ENCODE measurements at places on chromosomes 5 and 9.

- peak; percentile 40 for DNase-seq
These were observed at the start of gene LCP2 for GRCh38 chr5:170297589-170298462. Gene LCP2, minus strand, starts transcription at chr5:170297777. Its CDS starts 166 bp downstream, at chr5:170297611.

DNA sequence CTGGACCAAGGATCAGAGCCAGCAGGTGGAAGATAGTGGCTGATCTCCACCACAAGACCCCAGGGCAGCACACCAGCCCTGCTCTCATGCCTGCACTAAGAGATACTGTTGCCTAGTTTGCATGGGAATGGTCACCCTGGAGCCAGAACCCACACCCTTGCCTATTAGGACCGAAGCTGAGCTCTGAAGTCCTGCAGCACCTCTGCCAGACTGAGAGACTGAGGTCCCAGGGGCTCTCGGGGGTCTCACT is 11.3 kb downstream of the ACSL6 start:
- DNase-seq = no peak

- DNase-seq = no peak
These were observed 22.6 kb upstream of the TTC39B start for GRCh38 chr9:15329539-15330109.

DNA sequence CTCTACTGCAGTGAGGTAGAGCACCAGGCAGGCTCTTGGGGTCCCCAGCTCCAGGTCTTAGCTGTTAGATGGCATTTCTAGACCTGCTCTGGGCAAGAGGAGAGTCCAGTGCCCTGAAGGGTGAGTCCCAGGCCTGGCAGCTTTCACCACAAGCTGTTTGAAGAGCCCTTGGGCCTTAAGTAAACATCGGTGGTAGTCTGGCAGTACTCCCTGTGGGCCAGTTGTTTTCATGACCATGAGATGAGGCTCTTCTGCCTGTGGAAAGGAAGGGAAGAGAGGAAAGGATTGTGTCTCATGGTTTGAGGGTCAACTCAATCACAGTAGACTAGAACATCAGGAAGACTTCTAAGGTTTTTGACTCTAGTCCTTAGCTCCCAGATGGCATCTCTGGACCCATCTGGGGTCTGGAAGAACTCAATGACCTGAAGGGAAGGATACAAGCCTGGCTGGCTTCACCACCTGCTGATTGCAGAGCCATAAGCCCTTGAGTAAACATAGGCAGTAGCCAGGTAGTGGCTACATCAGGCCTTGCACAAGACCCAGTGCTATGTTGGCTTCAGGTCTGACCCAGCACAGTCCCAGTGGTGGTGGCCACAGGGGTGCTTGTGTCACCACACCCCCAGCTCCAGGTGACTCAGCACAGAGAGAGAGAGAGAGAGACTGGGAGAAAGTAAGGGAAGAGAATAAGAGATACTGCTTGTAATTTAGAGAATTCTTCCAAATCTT is 114.3 kb upstream of the PCSK5 start:
- no peak for DNase-seq

DNA sequence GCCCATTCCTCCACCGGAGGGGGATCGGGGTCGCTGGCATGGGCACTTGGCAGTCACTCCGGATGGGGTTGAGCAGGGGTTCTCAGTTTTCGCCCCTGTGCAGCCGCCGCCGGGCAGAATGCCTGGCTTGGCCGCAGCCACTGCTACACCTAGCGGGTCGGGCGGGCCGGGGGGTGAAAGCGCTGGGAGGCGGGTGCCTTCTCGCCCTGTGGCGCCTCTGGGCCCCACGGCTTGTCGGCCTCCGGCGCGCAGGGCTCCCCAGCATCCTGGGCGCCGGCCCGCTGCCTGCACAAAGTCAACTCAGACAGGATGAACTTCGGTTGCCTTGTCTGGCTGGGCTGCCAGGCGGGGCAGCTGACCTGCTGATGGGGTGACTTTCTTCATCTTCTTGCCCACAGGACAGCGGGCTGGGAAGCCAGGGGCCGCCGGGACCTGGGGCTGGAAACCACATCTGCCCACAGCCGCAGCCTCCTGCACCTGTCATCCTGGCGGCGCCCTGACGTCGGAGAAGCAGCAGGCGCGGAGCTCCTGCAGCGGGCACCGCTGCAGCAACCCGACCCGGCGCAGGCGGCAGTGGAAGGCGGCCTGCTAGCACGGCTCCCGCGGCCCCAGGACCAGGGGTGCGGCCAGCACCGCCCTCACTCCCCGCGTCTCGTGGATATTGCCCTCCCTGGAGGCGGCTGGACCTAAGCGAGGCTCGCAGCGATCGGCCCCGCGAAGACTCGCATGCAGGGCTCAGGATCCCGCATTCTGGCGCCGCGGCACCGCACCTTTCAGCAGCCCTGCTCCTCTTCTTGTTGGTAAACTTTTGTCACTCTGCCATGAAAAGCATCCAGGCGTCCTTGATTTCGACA is 1.3 kb upstream of the ANKRD18A start:
- peak; percentile 48 for DNase-seq

DNA sequence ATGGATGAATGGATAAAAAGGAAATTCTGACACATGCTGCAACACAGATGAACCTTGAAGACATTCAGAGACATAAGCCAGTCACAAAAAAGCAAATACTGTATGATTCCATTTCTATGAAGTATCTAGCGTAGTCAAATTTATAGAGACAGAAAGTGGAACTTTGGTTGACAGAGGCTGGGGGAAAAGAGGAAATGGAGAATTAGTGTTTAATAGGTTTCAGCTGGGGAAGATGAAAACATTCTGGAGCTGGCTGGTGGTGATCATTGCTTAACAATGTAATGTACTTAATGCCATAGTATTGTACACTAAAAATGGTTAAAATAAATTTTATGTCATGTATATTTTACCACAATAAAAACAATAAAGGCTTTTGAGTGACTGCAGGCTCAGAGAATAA is 24.2 kb downstream of the PPIC start:
- DNase-seq = no peak

- no peak for DNase-seq
These were observed at the start of gene FGF1 for GRCh38 chr5:142685418-142686209. Gene FGF1, minus strand, starts transcription at chr5:142686090. Its CDS starts 71,963 bp downstream, at chr5:142614127.

DNA sequence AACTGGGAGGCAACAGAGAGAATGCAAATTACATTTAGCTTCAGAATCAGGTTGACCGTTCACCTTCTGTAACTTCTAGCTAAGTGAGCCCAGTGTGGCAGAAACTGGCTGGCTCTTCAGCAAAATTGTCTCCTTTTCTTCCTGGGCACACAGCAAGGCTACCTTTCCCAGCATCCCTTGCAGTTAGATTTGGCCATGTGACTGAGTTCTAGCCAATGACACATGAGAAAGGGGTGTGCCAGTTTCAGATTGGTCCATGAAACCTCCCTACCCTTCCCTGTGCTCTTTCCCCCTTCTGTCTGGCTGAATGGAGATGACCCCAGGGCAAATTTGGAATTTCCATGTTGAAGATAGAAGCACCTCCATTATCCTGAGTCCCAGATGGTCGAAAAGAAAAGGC is 72.5 kb upstream of the SMIM23 start:
- no peak for DNase-seq
